ENCODE measurements at places on chromosomes 13 and 19.

- no peak for ATAC-seq
Measured at GRCh38 chr19:54517483-54517882, 14.9 kb downstream of the LAIR2 start.

DNA sequence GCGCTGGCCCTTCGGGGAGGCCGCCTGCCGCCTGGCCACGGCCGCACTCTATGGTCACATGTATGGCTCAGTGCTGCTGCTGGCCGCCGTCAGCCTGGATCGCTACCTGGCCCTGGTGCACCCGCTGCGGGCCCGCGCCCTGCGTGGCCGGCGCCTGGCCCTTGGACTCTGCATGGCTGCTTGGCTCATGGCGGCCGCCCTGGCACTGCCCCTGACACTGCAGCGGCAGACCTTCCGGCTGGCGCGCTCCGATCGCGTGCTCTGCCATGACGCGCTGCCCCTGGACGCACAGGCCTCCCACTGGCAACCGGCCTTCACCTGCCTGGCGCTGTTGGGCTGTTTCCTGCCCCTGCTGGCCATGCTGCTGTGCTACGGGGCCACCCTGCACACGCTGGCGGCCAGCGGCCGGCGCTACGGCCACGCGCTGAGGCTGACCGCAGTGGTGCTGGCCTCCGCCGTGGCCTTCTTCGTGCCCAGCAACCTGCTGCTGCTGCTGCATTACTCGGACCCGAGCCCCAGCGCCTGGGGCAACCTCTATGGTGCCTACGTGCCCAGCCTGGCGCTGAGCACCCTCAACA, 1.2 kb downstream of the F2RL3 start:
- no peak for ATAC-seq

DNA sequence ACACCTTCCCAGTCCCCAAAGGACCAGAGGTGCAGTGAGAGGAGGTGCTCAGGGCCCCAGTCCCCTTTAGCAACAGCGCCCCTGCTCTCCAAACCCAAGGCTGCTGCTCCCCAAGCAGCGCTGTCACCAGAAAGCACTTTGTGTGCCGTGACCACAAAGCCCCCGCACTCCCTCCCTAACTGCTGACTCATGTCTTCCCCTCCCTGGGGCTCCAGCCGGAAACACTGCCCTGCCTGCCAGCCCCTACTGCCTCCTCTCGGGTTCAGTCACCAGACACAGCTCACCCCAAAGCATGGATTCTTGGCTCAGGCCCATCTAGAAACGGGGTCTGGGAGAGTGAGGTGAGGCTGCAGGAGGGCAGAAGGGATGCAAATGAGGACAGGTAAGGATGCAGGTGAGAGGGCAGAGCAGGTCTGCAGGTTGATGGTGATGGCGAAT, 4.9 kb upstream of the TNFSF14 start:
- peak; percentile 54 for ATAC-seq

DNA sequence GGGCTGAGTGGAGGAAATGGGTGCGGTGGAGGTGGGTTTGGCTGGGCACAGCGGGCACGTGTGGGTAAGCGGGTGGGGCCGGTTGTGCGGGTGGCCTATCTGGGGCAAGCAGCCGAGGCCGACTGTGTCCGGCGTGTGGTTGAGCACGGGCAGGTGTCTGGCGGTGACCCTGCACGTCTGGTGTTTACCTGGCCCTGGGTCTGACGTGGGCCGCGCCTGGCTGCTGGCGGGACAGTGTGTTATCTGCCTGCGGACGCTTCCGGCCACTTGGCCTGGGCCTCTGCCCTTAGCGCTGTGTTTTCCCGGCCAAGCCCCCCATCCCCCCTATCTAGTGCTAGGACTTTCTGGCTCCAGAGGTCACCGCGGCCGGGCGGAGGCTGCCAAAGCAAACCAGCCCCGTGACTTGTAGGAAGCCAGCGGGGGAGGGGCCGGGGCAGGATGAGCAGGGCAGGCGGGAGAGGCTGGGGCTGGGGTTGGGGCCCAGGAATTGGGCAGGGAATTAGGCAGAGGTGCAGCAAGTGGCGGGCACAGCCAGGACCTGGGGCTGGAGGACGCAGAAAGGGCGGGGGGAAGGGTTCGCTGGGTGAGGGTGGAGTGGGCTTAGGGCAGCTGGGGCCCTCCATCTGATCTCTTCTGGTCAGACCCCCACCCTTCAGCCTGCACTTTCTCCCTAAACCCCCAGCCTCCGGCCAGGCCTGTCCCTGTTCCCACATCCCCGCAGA, 534 bp upstream of the HPN start:
- ATAC-seq: peak; percentile 36

DNA sequence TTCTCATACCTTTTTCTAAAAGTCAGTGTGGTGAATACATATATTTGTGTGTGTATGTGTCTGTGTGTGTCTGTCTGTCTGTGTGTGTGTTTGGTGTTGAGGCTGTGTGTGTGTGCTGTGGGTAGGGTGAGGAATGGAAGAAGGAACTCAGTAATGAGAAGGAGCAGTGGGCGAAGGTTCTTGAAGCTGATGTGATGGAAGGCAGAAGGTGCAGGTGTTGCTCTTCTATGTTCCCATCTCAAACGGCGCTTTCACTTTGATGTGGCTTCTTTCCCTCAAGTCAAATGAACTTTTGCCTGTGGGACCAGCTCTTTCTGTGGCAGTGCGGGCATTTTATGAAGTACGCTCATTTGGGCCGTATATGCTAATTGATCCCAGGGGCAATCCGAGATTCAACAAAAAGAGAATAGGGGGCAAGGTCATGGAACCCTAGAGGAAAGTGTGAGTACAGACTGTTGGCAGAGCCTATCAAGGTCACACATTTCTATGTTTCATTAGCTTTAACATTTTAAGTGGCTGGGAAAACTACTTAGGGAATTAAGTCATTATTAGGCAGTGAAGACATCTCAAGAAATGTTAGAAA, 15.2 kb downstream of the BIVM start:
- ATAC-seq: no peak

DNA sequence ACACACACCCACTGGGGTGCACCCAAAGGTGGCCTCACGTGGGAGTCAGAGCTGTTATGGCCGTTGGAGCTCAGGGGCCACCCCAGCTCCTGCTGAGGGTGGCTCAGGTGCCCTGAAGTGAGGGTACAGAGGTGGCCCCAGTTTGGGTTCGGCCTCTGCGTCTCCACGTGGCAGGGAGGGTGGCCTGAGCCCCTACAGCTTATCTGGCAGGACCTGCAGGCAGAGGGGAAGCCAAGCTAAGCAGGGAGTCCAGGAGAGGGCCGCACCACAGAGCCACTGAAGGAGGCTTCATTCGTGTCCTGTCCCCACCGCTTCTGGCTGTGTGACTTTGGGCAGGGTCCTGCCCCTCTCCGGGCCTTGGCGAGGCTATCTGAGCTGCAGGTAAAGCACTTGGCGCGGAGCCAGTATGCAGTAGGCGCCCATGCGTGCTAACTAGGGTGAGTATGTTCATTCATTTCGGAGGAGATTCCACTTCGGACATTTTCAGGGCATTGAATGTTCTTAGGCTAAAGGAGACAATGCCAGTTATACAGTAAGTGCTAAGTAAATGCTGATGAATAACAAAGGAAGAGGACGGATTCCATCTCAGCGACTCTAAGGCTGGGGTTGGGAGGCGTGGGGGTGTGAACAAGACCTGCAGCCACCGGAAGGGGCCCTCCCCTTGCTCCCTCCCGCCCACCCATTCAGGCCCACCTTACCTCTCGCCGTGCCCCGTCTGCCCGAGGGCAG, 4.9 kb downstream of the REX1BD start:
- ATAC-seq: no peak

- ATAC-seq: peak; percentile 15
Measured at GRCh38 chr19:47112166-47112996, 1.2 kb downstream of the ZC3H4 start.

DNA sequence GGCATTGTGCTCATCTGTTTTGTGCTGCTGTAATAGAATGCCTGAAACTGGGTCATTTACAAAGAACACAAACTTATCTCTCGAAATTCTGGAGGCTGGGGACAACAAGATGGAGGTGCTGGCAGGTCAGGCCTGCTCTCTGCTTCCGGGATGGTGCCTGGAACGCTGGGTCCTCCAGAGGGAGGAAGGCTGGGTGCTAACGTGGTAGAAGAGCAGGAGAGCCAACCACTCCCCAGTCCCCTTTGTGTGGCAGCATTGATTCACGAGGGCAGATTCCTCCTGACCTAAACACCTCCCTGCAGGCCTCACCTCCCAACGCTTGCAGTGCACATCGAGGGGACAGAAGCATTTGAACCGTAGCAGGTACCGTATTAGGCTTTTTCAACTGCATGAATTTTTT, 34.1 kb upstream of the TFDP1 start:
- no peak for ATAC-seq

- ATAC-seq: no peak
Measured at GRCh38 chr19:2215281-2215751, 20.8 kb downstream of the PLEKHJ1 start.

GRCh38 chr13:92842145-92842544, 384.5 kb upstream of the GPC6 start:
- ATAC-seq: no peak

GRCh38 chr13:73816702-73817101, 317.5 kb downstream of the KLF12 start:
- peak; percentile 48 for ATAC-seq

- ATAC-seq: no peak
Measured at GRCh38 chr13:28171266-28171665, 32.9 kb downstream of the PAN3 start.

DNA sequence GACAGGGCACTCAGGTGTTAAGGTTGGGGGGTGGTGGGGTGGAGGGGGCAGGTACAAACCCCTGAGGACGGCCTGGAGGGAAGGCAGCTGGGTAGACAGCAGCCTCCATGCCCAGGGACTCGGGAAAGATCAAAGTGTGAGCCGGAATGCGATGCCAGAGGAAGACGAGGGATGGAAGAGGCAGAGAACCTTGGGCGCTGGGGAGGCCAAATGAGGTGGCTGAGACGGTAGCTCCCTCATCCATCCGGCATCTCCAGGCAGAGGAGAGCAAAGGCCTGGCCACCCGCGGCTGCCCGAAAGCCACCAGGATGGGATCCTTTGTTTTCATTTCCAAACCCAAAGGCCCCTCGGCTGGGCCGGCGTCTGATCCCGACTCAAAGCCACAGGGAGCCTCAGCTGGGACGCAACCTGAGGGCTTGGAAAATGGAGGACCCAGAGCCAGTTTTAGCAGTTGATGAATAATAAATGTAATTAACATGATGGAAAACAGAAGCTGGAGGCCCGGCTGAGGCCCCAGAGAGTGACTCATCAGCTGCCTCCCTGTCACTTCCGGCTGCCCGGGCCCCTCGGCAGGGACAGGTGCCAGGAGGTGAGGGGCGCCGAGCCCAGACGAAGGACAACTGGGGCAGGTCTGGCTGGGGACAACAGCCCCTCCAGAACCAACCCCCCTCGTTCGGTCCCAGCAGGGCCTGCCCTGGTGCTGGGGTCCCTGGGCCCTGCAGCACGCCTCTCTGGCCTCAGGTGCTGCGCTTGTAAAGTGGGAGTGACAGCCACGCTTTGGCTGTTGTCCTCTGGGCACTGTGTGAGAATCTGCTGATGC, 61.6 kb downstream of the CEBPG start:
- no peak for ATAC-seq

- no peak for ATAC-seq
Measured at GRCh38 chr13:99357941-99358340, 50.7 kb upstream of the GPR183 start.

DNA sequence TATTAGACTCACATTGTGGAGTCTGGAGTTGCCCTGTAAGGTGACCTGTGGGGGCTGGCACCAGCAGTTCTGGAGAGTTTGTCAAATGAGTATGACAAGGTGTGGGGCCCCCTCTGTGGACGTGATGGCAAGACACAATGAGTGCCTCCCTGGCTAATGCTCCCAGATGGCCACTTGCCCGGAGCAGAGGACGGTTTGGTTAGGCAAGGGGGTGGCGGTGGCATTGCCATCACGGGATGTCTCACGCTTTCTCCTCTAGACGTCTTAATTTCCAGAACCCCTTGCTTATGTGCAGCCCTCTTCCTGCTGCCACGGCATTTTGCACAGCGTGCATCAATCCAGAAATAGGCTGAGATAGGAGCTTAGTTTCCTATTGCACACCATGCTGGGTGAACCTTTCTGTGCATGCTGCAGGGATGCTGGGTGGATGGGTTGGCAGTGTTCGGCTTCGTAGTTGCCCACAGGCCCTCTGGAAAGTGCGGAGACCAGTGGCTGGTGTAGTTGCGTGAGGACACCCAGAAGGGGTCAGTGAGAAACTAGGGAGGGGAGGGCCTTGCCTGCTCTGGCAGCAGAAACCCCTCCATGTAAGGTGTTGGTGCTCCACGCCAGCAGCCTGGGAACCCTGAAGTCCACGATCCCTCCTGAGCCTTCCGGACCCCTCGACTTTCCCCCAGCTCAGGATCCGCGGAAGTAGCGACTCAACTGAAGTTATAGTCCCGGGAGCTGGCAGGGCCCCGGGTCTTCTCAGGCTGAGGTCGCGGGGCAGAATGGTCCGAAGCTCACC, 18.1 kb upstream of the LRP3 start:
- ATAC-seq: no peak

DNA sequence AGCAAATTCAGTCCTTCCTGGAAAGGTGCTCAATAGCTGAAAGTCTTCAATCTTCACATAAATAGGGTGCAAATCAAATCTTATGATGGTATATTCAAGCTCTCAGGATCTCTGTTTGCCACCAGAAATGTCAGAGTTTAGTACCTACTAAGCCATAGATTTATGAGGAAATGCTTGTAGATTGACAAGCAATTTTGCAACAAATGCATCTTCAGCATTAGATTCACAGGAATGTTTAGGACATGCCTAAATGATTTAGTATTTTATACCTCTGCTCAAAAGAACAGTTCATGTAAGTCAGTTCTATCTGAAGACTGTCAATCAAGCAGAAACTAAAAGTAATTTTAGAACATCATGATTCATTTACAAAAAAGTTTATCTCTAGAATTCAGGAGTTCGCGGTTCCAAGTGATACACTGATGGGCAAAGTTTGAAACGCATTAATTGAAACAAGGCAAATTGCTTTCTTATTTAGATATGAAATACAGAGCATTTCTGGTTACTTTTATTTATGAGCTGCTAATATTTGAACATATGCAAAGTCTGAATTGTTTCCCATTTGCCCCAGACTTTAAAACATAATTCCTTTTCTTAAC, 65.7 kb downstream of the DACH1 start:
- ATAC-seq: no peak

GRCh38 chr19:31419871-31420445, 70.7 kb upstream of the TSHZ3 start:
- ATAC-seq: no peak

- no peak for ATAC-seq
Measured at GRCh38 chr13:30186634-30187415, 120.5 kb downstream of the KATNAL1 start.

DNA sequence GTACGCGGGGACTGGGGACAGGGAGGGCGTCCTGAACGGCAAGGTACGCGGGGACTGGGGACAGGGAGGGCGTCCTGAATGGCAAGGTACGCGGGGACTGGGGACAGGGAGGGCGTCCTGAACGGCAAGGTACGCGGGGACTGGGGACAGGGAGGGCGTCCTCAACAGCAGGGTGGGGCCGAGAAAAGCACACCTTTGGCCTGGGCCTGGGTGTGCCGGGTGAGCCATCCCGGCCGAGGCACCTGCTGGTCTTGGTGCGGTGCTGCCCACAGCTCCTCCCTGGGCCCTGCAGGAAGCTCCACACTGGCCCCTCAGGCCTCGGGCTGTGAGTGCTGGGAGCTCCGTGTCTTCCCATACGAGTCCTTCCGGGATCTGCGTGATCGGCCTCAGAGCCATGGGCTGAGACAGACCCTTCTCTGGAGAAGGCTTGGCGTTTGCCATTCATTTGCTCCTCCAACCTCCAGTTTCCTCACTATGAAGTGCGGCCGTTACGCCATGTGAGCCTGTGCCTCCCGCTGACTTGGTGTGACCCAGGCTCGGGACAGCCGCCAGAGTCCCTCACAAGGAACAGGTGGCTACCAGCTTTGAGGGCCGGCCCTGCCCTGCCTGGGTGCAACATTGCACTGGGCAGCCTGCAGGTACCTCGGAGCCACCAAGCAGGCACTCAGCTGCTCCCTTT, 7.8 kb upstream of the ZNF554 start:
- no peak for ATAC-seq
